CMK (cell line): ENCODE measurements at places on chromosomes 12 and 14.

DNA sequence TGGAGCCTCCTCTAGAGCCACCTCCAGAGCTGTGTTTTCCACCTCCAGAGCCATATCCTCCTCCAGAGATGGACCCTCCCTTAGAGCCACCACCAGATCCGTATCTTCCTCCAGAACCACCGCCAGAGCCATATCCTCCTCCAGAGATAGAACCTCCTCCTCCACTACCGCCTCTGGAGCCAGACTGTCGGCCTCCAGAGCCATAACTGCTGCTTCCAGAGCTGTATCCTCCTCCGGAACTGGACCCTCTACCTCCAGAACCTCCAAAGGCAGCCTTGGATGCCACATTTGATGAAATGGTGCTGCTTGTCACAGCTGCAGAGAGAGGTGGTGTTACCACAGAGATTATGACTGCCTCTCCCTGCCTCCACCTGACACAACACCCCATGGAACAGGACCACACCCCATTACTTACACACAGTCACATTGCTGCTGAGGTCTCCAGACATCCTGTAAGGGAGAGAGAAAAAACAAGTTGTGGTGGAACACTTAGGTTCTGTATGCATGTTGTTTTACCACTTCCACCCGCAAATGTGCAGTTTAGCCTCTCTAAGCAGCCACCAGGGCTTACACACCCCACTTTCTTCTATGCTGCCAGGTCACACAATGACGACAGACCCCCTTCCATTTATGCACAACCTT, 6.8 kb downstream of the KRT2 start:
- DNase-seq, result no peak

- no peak for DNase-seq
Measured at GRCh38 chr12:18217966-18218365, 43.4 kb upstream of the PIK3C2G start.

DNA sequence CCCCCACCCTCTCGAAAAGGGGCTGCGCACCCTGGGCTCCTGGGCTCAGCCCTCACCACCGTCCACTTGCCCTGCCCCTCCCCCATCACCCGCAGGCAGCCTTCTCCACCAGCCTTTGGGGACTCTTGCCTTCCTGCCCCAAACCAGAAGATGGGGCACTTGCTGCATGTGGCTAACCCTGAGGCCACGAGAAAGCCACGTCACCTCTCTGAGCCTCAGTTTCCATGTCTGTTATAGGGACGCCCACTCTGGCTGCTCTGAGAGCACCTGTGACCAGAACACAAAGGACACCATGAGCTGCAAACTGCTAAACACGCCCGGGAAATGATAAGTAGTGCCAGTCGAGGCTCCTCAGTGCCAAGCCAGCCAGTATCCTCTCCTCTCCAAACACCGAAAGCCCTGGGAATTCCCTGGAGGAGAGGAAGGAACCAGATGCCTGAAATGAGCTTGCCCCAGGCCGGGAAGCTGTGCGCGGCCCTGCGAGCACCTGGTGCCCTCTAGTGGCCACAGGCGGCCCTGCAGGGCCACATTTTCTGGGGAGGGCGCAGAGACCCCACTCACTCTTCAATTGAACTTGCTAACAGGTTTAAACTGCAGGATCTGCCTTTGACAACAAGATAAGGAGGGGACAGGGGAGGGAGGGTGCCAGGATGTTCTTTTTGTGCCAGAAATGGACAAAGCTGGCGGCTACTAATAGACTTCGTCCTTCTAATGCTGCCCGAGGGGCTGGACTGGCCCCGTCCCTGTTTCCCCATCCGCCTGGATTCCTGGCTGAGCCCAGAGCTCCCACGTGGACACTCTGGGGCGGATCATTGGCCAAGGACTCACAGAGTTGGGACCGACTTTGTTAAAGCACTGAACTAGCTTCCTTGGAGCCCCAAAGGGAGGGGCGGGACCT, 10.2 kb upstream of the SERPINA9 start:
- DNase-seq, result no peak

DNA sequence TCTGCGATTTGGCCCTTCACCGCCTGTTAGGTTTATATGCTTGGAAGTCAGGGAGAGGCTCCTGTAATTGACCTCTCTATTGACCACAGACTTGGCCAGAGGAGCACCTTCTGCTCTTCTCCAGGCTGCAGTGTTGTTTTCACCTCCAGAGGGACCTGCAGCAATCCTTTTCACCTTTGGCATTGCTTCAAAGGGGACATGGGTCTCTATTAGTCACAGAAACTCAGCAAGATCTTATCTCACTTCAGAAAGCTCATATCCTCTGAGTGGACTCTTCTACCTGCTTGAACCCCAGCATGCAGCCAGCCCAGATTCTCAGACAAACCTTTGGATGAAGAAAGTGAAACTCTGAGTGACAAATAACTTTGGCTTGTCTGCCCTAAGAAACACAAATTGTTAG, 339.3 kb downstream of the NRXN3 start:
- no peak for DNase-seq

- DNase-seq, result no peak
Measured at GRCh38 chr14:21072031-21072473, 1.9 kb downstream of the ARHGEF40 start.
